ENCODE measurements at places on chromosomes 2 and 18. TPM values are rescaled to one million over a fixed set of nuclear protein-coding genes. Genes with fewer than 3 reads are reported as not detected.

FIGN gene
- 8.1 TPM for total RNA-seq

MAPRE2 gene
- 65.5 TPM for total RNA-seq

SLC9A2 gene
- total RNA-seq = 0.30 TPM

- no peak for DNase-seq
Observed at GRCh38 chr2:217105733-217106649, 246.1 kb upstream of the TNP1 start.

GRCh38 chr2:152005607-152006006, 93.2 kb downstream of the CACNB4 start:
- DNase-seq = no peak

IL1R1 gene
- 139 TPM for total RNA-seq

DNA sequence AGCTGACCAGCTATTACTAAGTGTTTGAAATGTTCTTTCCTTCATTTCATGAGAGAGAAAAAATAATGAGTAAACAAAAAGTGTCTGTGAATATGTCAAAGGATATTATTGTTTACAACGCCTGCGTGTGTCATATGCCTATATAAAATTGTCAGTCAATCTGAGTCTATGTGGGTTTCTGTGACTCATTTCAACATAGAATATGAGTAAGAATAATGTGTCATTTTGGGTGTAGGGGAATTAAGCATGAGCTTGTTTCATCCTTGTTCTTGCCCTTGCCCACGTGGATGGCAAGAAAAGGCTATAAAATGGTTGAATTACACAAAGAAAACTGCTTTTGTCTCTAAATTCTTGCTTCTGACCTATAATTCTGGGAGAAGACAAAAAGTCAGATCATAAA, 466.0 kb downstream of the PTH2R start:
- DNase-seq = no peak

SP140 gene
- total RNA-seq = 0.06 TPM

Measured in adrenal gland (tissue), 19 donors.